Uterine smooth muscle cell (primary cell): ENCODE measurements at places on chromosomes 1 and 21. TPM values are rescaled to one million over a fixed set of nuclear protein-coding genes. Genes with fewer than 3 reads are reported as not detected.

Gene OR2M7
- total RNA-seq: not detected in 2 replicates

Gene C1orf87
- not detected in 2 replicates for total RNA-seq

Gene TMPRSS3
- not detected in 2 replicates for total RNA-seq

Gene OVAAL
- not detected in 2 replicates for total RNA-seq

Gene GPR52
- total RNA-seq: 0.89 and 1.1 TPM in 2 replicates

Gene TRIM67
- total RNA-seq: not detected in 2 replicates
